Activated T-cell treated with anti-CD3 and anti-CD28 coated beads, Interleukin-2, amount 50 U/mL, for 72 hours (primary cell): ENCODE measurements at places on chromosomes 5 and 9. TPM values are rescaled to one million over a fixed set of nuclear protein-coding genes. Genes with fewer than 3 reads are reported as not detected.

The TLE4 gene
- total RNA-seq: 35.3 TPM

The RAI14 gene
- total RNA-seq: 1.5 TPM

The BTF3 gene
- total RNA-seq: 1,036 TPM

The DMRTA1 gene
- total RNA-seq: not detected

The PARP8 gene
- 61.0 TPM for total RNA-seq

The PDE8B gene
- 0.36 TPM for total RNA-seq

The ANKHD1 gene
- total RNA-seq: 140 TPM

The SPINK13 gene
- total RNA-seq: not detected

The NAIP gene
- total RNA-seq: 10.7 TPM

The SV2C gene
- total RNA-seq: 0.23 TPM

The IL33 gene
- not detected for total RNA-seq

The LCN2 gene
- not detected for total RNA-seq

The LRRTM2 gene
- 0.29 TPM for total RNA-seq

The SLC9A3 gene
- 1.8 TPM for total RNA-seq

The EGFLAM gene
- total RNA-seq: not detected

The ARL14EPL gene
- total RNA-seq: not detected

The SLCO4C1 gene
- total RNA-seq: 0.22 TPM

The SLC34A1 gene
- total RNA-seq: 0.19 TPM

The DND1 gene
- 3.7 TPM for total RNA-seq

The MCIDAS gene
- not detected for total RNA-seq

The LCN1 gene
- total RNA-seq: not detected

The IFNA21 gene
- not detected for total RNA-seq

The TRAF1 gene
- total RNA-seq: 101 TPM

The CCNO gene
- total RNA-seq: 0.19 TPM

The PLAC8L1 gene
- total RNA-seq: 1.4 TPM

The KIF12 gene
- total RNA-seq: not detected

The SECISBP2 gene
- 47.0 TPM for total RNA-seq

The SPINK6 gene
- not detected for total RNA-seq

The CSF2 gene
- total RNA-seq: 31.1 TPM

The GNG10 gene
- 17.2 TPM for total RNA-seq

The SCGB3A2 gene
- total RNA-seq: not detected

The ARSI gene
- total RNA-seq: not detected

The RORB gene
- 0.14 TPM for total RNA-seq

The SYNPO gene
- total RNA-seq: 0.30 TPM

The ENC1 gene
- total RNA-seq: 1.9 TPM
